ENCODE measurements at places on chromosomes 16 and 17. TPM values are rescaled to one million over a fixed set of nuclear protein-coding genes. Genes with fewer than 3 reads are reported as not detected.

GRCh38 chr17:20281860-20282259, 185.5 kb downstream of the LGALS9B start:
- no peak for DNase-seq

Gene SLC47A1
- 26.4 TPM for polyA plus RNA-seq

- peak; percentile 67 for DNase-seq
Measured at GRCh38 chr16:89170346-89171215, 967 bp upstream of the CDH15 start.

GRCh38 chr17:37490638-37491614, 1.2 kb downstream of the DUSP14 start:
- DNase-seq: peak; percentile 78

DNA sequence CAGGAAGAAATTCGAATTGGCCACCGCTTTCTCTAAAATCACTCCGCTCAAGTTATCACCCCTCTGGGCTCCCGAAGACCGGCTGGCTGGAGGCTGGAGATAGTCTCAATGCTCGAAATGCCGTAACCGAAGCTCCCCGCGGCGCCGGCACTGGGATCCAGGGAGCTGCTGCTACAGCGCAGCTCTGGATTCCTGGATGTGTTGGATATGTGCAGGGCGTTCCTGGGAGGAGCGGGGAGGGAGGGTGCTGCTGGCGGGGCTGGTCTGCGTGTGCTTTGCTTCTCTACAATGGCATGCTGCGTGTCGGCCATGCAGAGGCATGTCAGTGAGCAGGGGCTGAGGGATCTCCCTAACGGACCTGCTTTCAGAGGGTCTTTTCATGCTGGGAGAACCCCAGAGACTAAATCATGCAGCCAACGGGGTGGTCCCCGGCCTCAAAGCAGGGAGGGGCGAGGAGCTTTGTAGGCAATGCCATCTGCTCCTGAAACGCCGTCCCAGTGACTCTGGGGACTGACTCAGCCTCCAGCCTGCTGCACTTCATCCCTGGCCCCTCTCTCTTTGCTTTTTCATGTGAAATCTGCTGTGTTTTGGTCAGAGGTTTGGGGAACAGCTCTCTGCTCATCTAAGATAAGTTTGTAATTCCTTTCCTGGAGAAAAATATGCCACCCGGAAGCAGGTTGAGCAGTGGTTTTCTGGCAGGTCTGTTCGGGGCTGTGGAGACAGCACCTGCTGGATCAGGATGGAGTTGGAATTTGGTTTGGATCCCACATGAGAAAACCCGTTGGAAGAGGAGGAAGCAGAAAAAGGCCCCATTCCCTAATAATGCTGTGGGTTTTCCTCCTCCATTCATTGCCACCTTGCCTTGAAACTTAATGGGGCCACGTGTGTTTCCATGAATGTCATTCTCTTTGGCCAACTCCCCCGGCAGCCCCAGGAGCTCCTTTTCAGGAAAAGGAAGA, 311.4 kb downstream of the SEC14L1 start:
- DNase-seq: peak; percentile 90

GRCh38 chr17:69819316-69820087, 255.5 kb upstream of the KCNJ16 start:
- no peak for DNase-seq
